Activated CD4-positive, alpha-beta T cell treated with anti-CD3 and anti-CD28 coated beads, Interleukin-2, amount 50 U/mL, for 1 hour (primary cell): ENCODE measurements at places on chromosomes 6 and 20.

- DNase-seq = no peak
Measured at GRCh38 chr6:150091476-150091875, 22.6 kb upstream of the ULBP3 start.

- DNase-seq = peak; percentile 35
Measured at GRCh38 chr6:13273931-13274706, 54.2 kb downstream of the TBC1D7 start.

GRCh38 chr20:2358006-2358405 is 22.7 kb upstream of the TGM6 start:
- no peak for DNase-seq

GRCh38 chr6:166834049-166834448 is 122.3 kb downstream of the RNASET2 start:
- DNase-seq = no peak

- DNase-seq = no peak
Measured at GRCh38 chr6:67045076-67045475, 1338.0 kb upstream of the EYS start.

- DNase-seq = no peak
Measured at GRCh38 chr6:24054388-24054787, 71.6 kb upstream of the NRSN1 start.

DNA sequence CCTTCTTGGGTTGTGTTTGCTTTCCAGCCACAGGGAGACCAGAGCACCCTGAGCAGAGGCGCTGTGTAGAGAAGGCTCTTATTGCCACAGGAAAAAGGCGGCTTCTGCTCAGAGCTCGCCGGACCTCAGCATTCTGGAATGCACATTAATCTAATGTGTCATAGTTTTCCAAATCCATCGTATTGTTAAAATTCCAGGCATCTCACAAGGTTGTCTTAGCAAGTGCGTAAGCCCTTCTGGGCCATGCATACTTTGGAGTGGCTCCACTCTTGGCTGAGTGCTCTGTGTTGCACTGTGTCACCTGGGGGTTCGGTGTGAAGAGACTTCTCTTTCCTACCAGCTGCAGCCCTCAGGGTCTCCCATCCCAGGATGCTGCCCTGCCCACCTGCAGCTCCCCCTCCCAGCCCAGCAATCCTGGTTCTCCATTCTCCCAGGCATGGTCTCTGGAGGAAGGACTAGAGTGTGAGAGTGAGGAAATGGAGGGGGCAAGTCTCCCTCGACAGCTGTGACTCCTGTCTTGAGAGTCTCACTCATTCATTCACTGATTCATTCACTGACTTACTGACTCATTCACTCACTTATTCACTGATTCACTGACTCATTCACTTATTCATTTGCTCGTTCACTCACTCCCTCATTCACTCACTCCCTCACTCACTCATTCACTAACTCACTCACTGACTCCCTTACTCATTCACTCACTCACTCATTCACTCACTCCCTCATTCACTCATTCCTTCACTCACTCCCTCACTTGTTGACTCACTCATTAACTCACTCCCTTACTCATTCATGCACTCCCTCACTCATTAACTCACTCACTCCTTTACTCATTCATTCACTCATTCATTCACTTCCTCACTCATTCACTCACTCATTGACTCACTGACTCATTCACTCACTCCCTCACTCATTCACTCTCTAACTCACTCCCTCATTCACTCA is 83.7 kb upstream of the MPC1 start:
- no peak for DNase-seq
